Fibroblast of pulmonary artery (primary cell): ENCODE measurements at places on chromosomes 16 and 17.

DNA sequence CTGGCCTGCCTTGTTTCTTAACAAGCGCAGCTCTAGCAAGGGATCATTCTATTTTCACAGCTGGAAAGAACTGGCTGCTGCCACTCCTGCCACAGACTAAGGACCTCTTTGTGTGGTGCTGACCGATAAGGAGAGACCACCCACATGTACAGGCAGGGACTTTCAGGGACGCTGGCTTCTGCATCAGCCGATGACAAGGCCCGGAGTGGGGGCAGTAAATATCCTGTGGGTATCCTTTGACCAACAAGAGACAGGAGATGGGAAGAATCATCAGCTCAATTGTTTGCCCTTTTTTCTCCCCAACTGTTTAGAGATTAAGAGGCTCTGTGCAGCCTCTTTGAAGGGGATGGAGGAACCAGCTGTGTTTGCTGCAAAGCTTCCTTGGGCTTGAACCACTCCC, 9.2 kb upstream of the ITPRIPL2 start:
- DNase-seq = no peak

DNA sequence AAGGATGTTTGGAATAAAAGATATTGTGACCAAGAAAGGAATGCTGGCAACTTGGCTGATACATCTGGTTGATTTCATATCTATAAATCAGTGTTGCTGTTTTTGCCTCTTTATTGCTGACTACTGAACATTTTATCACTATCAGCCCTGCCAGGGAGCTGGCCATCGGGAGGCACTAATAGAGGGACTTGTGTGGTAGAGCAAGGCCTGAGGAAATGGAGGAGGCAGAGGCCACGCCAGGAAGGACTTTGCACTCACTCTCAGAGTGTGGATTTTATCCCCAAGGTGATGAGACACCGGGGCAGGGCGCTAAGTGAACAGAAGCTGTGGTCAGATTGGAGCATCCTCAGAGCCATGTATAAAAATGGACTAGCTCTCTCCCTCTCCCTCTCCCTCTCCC, 9.3 kb upstream of the CYB561 start:
- DNase-seq = no peak

GRCh38 chr17:51035431-51035830, 85.2 kb downstream of the SPAG9 start:
- peak; percentile 96 for DNase-seq

DNA sequence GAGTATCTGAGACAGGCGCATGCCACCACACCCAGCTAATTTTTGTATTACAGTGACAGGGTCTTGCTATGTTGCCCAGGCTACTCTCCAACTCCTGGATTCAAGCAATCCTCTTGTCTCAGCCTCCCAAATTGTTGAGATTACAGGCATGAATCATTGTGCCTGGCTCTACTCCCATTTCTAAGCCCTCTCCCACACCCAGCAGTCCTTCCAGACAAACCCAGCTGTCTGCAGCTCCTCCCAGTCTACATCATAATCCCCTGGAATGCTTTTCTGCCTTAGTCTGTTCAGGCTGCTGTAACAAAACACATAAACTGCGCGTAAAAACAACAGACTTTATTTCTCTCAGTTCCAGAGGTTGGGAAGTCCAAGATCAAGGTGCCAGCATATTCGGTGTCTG, 144.5 kb downstream of the GRIN2A start:
- DNase-seq = no peak

DNA sequence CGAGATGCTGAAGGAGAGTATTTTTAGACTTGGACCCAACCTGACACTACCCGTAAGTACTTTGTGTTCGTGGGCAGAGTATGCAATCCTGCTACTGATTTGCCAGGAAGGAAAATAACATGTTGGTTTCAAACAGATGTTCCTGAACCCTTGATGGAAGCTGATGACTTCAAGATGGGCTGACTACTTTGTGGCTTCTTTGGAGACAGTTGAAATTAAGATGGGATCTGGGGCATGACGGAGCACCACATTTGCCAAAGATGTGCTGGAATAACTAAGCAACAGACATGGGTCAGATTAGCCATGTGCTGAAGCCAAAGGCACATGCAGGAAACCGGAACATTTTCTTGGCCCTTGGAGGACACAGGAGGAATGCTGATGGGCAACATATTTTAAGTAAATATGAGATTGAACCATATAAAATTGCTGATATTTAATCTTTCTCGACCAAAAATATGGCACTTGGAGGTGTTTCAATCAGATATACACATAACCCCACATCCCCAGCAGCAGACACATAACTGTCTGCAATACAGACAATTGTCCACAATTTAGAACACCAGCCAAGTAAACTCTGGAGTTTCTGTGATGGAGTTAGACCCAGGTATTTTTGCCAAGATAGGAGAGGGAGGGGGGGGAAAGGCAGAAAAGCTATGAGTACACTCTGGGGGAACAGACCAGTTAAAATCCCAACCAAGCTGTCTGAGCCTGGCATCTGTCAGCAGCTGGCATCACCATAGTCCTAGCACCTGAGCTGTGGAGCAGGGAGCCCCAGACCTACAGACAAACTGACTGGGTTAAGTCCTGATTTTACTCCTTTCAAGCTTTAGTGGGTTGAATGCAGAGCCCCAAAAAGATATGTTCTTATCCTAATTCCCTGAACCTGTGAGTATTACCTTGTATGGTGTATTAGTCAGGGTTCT, 329.4 kb upstream of the CDH5 start:
- peak; percentile 14 for DNase-seq

DNA sequence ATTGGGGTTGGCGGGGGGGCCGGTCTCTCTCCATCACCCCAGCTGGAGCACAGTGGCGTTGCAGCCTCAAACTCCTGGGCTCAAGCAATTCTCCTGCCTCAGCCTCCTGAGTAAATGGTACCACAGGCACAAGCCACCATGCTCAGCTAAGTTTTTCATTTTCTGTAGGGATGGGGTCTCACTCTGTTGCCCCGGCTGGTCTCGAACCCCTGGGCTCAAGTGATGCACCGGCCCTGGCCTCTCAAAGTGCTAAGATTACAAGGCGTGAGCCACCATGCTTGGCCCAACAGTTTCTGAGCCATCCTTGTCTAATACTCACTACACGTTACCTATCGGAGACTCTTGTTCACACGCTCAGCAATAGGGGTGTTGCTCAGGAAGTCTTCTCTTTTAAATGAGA, 11.6 kb downstream of the WDR59 start:
- no peak for DNase-seq

GRCh38 chr16:58336332-58337089, 41.7 kb upstream of the PRSS54 start:
- DNase-seq = peak; percentile 75

GRCh38 chr17:43006639-43007551, at the start of gene IFI35:
TSS of gene IFI35 (plus strand) at chr17:43006784. CDS start at chr17:43006948, 164 bp downstream.
- peak; percentile 84 for DNase-seq

DNA sequence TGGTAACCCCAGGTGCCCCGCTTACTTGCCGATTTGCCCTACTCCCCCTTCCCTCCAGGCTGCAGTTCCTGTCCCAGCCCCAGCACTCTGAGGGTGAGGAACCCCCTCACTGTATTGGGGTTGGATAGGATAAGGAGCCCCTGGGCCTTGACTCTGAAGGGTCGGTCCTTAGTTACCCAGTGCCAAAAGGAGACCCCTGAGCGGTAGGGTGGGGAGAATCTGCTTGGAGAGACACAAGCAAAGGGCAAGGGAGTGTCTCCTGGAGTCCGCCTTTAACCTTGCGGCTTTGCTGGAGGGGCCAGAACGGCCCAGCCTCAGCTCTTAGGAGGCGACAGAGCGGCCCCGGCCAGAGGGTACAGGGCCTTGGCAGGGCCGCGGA, 13.0 kb downstream of the CARD14 start:
- DNase-seq = no peak

DNA sequence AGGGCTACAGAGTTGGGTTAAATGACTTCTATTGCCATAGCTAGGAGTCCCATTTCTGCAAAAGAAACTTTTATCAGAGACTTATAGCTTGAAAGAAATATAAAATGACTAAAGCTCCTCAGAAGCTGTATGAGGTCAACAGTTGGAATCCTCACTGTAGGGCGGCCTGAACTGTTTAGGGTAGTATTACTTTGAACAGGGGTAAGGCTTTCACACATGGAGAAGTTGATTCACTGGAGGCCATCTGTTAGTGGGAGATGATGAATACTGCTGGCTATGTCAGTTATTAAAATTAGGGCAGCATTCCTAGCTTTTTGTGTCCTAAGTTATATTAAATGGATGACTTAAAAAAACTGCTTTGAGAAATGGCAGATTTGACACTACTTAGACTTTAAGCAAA, 6.0 kb downstream of the TTC19 start:
- DNase-seq = no peak

- no peak for DNase-seq
These were observed 48.5 kb downstream of the IRF8 start for GRCh38 chr16:85947230-85948137.

DNA sequence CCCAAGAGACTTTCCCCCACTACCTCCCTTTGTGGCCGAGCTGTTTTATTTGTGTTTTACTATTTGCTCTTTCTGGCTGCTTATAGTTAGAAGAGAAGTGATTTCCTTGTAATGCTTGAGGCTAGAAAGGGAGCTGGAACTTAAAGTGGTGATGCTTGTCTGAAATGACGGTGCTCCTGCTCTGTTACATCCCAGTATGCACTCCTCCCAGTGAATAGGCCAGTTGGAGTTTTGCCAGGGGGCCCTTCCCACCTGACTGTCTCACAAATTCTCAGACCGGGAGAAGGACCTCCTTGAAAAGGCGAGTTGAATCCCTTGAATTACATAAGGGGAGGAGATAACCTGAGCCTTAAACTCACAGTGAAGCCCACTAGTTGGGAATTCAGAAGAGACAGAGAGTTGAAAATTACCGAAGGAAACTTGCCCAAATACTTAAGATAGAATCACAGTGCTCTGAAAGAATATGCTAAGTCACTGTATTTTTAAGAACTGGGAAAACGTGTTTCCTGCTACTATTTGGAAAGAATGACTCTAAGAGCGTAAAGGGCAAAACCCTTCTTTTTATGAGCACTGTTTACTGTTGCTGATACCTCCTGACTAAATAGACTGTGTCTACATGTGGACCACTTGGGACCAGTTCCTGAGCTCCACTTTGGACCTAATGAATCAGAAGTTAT, 84.7 kb upstream of the CLEC3A start:
- DNase-seq = no peak

DNA sequence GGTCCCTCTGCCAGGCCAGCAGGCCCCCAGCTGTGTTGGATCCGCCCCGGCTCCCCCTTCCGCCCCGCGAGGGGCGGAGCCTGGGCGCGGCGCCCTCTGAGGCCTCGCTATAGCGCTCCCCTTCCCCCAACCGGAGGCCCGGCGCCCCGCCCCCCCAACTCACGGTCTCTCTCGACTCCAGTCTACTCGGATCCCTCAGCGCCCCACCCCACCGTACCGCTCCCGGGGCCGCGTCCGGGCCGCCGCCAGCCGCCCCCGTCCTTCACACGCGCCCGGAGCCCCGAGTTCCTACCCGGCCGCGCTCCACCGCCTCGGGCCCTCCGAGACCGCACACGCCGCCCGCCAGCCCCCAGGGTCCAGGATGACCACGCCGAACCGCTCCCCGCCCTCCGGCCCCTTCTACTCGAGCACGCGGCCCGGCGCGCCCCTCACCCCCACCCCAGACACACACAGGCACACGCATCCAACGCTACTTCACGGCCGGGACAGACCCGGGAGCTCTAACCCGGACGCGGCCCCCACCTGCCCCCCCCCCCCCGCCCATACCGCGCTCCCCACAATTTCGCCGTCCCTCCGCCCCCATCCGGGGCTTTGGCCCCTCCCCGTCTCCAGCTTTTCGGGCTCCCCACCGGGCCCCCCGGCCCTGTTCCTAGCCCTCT, 1.4 kb downstream of the PHF23 start:
- peak; percentile 67 for DNase-seq

GRCh38 chr17:36008998-36009665, 7.8 kb upstream of the CCL15 start:
- peak; percentile 33 for DNase-seq

DNA sequence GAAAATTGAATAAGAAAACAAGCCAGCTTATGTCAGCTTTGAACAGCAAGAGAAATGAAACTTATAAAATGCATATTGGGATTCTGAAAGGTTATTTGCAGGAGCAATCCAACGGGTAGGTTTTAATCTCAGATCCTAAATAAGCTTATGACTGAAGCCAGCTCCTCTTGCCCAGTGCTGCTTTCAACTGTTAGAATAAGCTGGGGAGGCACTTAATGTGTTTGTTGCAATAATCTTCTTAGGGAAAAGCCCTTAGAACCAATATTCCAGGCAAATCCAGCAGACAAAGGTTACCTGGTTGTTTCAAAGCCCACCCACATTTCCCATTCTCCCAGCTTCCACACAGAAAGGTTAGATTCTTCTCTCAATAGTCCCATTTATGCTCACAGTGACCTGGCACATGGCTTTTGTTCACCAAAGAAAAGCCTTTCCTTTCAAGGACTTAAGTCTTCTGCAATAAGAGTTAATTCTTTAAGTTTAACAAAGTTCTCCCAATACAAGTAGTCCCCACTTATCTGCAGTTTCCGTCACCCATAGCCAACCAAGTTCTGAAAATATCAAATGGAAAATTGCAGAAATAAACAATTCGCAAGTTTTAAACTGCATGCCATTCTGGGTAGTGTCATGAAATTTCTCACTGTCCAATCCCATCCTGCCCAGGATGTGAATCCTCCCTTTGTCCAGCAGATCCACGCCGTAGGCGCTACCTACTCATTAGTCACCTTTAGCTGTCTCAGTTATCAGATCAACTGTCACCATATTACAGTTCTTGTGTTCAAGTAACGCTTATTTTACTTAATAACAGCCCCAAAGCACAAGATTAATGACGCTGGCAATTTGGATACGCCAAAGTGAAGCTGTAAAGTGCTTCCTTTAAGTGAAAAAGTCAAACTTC, 5.9 kb downstream of the TEX2 start:
- DNase-seq = peak; percentile 28

DNA sequence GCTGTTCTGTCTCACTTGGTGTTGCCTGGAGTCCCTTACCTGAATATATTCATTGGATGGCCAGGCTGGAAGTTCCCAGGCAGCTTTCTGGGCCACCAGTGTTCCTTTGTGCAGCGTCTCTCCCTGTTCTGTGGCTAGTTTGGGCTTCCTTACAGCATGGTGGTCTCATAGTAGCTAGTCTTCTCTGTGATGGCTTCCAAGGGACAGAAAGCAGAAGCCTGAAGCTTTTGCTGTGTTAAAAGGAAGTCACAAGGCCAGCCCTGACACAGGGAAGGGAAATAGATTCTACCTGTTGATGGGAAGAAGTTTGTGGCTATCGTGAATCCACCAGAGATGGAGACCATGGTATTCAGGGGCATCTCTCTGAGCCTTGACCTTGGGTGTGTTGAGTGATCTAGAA, 34.6 kb downstream of the PLCG2 start:
- no peak for DNase-seq
